ENCODE measurements at places on chromosomes 5 and 9. TPM values are rescaled to one million over a fixed set of nuclear protein-coding genes. Genes with fewer than 3 reads are reported as not detected.

The FPGS gene
- 71.9 TPM for total RNA-seq

GRCh38 chr5:73902327-73903051 is 276.5 kb downstream of the ARHGEF28 start:
- DNase-seq: no peak

GRCh38 chr5:175862131-175863012 is 9.0 kb upstream of the CPLX2 start:
- no peak for DNase-seq

- DNase-seq: no peak
Measured at GRCh38 chr5:132264546-132265335, 7.2 kb downstream of the PDLIM4 start.

The WASHC1 gene
- 11.2 TPM for total RNA-seq

- no peak for DNase-seq
Measured at GRCh38 chr5:61598126-61598525, 266.1 kb downstream of the ZSWIM6 start.

The NTNG2 gene
- 1.8 TPM for total RNA-seq

- DNase-seq: no peak
Measured at GRCh38 chr9:38004809-38005560, 64.0 kb downstream of the SHB start.

The RNF183 gene
- 0.64 TPM for total RNA-seq
